ENCODE measurements at places on chromosomes 12 and 14.

GRCh38 chr12:49702009-49702408 is 5.2 kb downstream of the FMNL3 start:
- DNase-seq = no peak

GRCh38 chr12:5817246-5817645 is 127.8 kb downstream of the ANO2 start:
- DNase-seq = no peak

DNA sequence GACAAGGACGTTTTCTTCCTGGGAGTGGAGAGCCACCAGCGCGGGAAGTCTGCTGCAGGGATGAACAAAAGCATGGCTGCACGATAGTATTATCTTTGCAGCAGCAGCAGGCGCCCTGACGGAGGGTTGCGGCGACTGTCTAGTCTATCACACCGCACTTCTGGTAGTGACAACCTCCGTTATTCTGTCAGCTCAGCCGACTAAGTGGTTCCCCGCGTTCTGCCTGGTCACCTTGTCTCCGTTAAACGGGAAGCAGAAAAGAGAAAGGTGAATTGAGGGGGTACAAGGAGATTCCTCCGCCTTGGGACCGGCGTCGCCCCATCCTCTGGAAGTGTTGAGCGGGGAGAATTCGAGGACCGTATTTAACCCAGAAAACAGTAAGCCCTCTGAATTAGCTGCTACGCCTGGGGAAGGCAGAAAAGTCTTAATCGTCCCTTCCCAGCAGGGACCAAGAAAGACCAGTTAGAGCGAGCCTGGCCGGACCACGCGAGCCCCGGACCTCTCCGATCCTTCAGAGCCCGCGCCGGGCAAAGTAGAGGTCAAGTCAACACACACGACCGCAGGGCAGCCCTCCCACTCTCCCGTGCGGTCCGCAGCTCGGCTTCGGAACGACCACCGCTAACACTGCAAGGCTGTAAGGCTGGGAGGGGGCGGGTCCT is 536 bp upstream of the DAAM1 start:
- no peak for DNase-seq

GRCh38 chr12:20011200-20011599 is 357.1 kb upstream of the PDE3A start:
- DNase-seq = no peak

- DNase-seq = no peak
Measured at GRCh38 chr14:51744372-51745130, 92.8 kb downstream of the FRMD6 start.

- DNase-seq = no peak
Measured at GRCh38 chr12:57173089-57173488, 25.7 kb upstream of the LRP1-AS start.

DNA sequence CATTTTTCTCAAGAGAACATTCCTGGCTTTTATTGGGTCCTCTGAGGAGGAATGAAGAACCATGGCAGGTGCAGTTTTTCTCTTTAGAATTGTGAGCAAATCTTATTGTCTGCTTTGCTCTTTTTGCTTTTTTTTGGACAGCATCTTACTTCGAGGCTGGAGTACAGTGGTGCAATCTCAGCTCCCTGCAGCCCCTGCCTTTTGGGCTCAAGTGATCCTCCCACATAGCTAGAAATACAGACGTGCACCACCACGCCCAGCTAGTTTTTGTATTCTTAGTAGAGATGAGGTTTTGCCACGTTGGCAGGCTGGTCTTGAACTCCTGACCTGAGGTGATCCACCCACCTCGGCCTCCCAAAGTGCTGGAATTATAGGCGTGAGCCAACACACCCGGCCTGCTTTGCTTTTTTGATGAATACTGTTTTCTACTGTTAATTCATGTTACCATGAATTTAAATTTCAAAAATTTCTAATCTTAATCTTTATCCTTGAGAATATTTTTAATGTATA is 71.5 kb downstream of the POLR3B start:
- DNase-seq = no peak

- no peak for DNase-seq
Measured at GRCh38 chr14:59484639-59485175, 390 bp downstream of the JKAMP start.

- no peak for DNase-seq
Measured at GRCh38 chr12:106750524-106750923, 24.0 kb upstream of the RIC8B start.

Measured in NCI-H1436 treated with DMSO at 0.1 percent for 48 hours (cell line).